ENCODE measurements at places on chromosomes 3 and 15.

GRCh38 chr15:90075420-90076289 is 26.6 kb downstream of the IDH2 start:
- no peak for DNase-seq

DNA sequence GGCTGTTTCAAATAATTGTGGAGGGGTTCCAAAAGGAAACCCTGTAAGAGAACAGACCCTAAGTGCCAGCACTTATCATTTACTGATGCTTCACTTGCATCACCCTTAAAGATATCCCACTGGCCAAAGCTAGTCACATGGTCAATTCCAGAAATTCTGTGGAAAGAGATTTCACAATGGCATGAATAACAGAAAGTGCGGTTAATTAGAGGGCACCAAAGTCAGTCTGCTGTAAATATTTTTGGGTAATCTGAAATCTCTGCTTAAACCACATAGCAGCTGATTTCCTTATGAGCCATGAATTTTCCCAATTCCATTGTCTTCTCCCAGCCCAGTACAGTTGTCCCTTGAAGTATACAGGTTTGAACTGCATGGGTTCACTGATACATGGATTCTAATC is 346.1 kb downstream of the SI start:
- no peak for DNase-seq

GRCh38 chr15:76147906-76148570 is 88.3 kb downstream of the TMEM266 start:
- DNase-seq = peak; percentile 29

- no peak for DNase-seq
Measured at GRCh38 chr3:61522626-61523025, 38.7 kb upstream of the PTPRG start.

DNA sequence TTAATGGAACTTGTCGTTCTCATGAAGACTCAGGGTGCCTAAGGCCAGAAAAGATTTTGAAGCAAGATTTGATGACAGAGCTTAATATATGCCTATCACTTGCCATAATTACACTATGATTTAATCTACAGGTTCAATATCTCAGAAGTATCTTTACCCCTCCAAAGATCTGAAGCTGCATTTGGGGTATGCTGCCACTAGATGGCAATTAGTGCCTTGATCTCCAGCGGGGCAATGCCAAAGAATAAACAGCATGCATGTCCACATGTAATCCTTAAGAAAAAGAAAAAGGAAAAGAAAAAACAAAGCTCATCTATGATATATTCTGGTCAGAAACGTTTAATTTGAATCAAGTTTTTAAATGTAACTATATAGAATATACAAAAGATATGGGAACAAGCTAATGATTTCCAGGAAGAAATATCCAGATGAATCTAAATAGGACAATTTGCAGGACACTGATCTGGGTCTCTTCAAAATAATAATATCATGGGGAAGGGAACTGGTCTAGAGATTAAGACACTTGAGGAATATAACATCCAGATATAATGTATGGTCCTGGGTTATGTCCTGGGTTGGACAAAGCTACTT is 55.0 kb upstream of the SOX14 start:
- no peak for DNase-seq

All from COR-L47 (cell line).